ENCODE measurements at places on chromosomes 3 and 15.

- DNase-seq, result no peak
These were observed 328.9 kb downstream of the CHL1 start for GRCh38 chr3:525415-525814.

- no peak for DNase-seq
These were observed 5.3 kb downstream of the KNG1 start for GRCh38 chr3:186722457-186722856.

DNA sequence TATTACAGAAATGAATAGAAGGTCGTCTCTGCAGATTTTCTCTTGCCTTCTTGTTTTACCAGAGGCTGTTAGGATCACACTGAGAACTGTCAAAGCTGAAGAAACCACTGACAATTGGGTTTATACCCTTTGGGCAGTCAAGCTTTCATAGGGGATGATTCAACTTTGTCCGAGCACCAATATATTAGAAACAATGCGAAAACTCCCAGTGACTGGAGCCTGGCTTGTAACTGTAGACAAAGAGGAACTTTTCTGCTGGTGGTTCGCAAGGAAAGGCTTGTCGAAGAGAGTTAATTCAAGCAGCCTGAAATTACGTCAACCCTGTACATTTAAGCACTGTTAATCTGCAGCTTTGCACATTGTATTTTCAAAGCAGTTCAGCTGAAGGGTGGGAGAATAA lies 193.2 kb upstream of the ZNF385D start:
- DNase-seq, result no peak

- no peak for DNase-seq
These were observed 5.8 kb upstream of the ARPP21 start for GRCh38 chr3:35633332-35634124.

- no peak for DNase-seq
These were observed 126.9 kb downstream of the LRRK1 start for GRCh38 chr15:101045835-101046691.

- no peak for DNase-seq
These were observed 380.4 kb downstream of the ROBO2 start for GRCh38 chr3:77420336-77420735.

DNA sequence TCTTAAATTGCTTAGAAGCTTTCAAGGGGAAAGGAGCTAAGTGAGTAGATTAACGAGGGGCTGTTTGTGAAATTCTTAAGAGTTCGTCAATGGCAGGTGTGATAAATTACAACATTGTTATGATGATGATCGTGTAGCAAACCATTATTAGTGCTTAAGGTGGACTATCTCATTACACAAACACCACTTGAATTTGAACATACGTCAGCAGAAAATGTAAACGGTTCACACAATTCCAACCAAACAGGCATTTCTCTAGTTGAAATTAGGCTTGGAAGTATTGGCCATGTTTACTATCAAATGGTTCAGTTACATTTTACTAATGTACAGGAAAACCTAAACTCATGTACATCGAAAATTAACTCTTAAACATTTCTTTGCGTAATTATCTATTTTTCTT lies 102.8 kb downstream of the PYDC2 start:
- DNase-seq, result no peak

GRCh38 chr3:119856695-119857094 lies 74.8 kb downstream of the NR1I2 start:
- DNase-seq, result no peak

- no peak for DNase-seq
These were observed 223.0 kb downstream of the SLCO3A1 start for GRCh38 chr15:92076541-92076940.

DNA sequence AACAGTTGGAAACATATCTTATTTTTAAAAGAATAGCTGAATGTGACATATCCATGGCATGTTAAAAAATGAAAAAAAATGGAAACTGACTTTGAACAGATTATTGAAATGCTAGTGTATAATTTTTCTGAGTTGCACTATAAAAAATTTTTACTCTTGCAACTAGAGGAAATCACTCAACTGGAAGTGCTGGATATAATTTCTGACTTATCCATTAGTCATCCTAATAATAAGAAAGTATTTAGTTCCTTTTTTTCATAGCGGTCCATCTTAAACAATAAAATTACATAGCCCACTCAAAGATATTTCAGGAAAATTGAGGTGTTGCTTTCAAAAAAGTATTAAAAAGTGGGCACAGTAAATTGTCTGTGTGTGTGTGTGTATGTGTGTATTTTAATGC lies 80.7 kb downstream of the MBNL1 start:
- DNase-seq, result no peak

DNA sequence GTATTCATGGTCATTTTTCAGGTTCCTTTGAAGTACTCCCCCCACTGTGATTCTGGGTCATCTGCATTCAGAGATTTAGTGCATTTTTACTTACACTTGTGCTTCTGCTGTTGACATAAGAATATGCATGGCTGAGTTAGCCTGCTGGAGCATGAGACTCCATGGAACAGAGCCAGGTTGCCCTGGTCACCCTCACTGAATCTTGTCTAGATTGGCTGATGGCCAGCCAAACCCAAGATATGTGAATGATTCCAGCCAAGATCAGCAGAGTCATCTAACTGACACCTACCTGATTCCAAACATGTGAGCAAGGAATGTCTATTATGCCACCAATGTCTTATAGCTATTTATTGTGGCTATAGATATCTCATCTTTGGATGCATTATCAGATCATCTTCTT lies 25.1 kb downstream of the DTWD1 start:
- DNase-seq, result no peak

DNA sequence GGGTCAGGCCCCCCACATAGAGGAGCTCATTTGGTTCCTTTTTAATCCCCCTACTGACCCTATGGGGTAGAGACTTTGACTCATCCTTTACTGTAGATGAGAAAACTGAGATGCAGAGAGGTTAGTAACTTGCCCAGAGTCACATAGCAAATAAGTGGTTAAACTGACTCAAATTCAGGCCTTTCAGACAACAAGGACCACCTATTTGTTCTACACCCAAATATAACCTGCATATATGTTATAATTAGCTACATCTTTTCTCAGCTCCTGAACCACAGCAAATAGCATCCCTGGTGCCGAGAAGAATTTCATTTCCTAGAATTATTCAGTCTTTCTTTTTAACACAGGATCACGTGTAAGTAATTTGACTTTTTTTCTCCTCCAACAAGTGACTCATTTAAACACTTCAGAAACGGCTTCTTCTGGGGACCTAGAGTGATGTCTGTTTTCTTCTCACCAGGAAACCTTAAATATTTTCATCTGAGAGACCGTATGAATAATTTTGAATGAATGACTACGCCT lies 57.4 kb downstream of the MGLL start:
- no peak for DNase-seq

DNA sequence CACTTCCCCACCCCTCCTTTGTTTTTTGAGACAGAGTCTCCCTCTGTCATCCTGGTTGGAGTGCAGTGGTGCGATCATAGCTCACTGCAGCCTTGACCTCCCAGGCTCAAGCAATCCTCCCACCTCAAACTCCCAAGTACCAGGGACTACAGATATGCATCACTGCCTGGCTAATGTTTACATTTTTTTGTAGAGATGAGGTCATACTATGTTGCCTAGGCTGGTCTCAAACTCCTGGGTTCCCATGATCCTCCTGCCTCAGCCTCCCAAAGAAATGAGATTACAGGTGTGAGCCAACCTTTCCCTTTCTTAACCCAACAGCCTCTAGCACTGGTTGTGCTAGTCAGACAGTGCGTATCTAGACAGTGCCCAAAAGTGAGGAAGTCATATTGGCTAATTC lies 6.4 kb upstream of the GATM start:
- no peak for DNase-seq

DNA sequence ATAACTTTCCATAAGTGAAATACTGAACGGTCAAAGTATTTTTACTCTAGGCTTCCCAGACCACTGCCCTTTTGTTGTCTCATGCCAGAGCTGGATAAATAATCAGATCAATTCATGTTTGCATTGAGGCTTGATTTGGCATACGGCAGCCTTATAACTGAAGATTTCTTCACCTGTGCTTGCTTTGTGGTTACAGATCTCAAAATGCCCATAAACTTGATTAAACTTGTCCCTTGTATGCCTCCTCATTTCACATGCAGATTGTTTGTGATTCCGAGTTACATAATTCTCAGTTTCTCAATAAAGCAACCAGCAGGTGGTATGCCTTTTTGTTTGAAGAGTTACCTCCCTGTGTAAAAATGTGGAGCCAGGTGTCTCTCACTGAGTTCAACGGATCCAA lies 211.4 kb upstream of the LRIG1 start:
- DNase-seq, result no peak

DNA sequence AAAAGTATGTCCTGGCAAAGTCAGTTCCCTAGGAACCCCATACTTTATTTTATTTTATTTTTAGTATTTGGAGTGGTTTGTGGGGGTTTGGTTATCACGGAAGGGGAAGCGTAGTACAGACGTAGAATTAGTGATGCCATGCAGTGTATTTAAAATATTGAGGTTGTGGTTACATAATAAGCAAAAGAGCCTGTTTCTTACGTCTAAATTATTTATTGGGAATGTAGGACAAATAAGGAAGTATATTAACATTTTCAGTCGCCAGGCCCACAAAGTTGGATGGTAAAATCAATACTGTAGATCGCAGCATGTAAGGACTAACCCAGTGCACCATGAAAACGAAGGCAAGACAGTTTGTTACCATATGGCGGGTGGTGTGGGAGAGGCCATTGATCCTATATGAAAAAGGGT lies 558 bp downstream of the DTWD1 start:
- DNase-seq, result no peak

DNA sequence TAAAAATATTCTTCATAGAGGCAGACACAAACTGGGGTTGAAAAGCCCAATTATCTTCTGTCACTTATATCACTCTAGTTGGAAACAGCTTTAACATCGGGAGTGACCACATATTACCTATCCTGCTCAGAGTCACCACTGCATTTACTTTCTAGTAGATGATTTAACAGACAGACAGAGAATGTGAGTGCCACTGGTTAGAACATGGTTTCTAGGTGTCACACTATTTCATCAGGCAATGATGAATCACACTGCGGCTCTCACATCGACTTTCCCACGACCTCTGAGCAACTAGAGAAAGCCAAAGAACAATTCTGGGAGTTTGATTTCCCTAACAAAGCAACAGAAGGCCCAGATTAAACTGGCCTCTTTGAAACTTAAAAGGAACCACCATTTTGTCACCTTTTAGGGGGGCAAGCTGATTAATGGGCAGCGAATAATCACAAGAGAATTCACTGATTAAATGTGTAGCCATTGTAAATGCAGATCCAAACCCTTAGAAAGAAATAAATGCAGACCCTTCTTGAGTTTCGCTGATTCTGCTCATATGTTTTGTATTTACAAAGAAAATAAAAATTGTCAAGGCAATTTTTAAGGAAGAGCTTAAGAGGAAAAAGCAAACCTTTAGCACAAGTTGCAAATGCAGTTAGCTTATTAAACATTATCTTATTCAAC lies 112.6 kb upstream of the KBTBD8 start:
- no peak for DNase-seq

DNA sequence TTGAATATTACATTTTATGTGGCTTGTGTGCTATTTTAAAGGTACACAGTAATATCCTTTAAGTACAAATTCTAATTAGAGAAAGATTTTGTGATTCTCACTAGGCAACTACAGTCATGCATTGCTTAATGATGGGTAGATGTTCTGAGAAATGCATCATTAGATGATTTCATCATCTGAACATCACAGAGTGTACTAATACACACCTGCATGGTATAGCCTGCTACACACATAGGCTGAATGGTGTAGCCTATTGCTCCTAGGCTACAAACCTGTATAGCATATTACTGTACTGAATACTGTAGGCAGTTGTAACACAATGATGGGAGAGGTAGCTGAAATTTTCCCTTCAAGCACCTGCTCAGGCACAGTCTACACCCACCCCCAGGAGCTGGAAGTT lies 217.4 kb upstream of the EOMES start:
- DNase-seq, result no peak

GRCh38 chr3:30951826-30952225 lies 57.4 kb upstream of the GADL1 start:
- DNase-seq, result no peak

DNA sequence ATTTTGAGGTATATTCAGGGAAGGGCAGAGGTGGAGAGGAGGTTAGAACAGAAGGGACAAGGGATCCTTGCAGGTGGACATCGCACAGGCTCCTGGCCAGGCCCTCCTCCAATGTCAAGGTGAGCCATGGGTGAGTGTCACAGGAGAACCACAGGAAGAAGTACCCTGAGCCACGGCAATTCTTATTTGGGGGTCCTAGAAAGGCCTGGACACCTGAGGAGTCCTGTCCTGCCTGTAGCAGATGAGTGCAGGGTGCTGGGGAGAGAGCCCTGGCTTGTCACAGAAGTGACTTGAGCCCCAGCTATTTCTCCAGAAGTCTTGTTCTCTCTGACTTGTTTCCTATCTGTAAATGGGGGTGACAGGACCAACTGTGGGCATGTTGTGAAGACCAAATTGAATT lies 4.3 kb downstream of the SLC6A20 start:
- DNase-seq, result no peak

All from activated CD4-positive, alpha-beta T cell treated with anti-CD3 and anti-CD28 coated beads for 1 hour (primary cell).